ENCODE measurements at places on chromosomes 12 and 14. TPM values are rescaled to one million over a fixed set of nuclear protein-coding genes. Genes with fewer than 3 reads are reported as not detected.

Gene PIWIL1
- not detected for total RNA-seq

Gene RNF212B
- total RNA-seq, result not detected

Gene LRRC10
- not detected for total RNA-seq

Gene PPHLN1
- 48.0 TPM for total RNA-seq

Gene STRAP
- total RNA-seq, result 99.1 TPM

All from smooth muscle cell of the pulmonary artery (primary cell).